ENCODE measurements at places on chromosomes 12 and 14.

- no peak for DNase-seq
These were observed 2.0 kb upstream of the KRT4 start for GRCh38 chr12:52815676-52816588.

DNA sequence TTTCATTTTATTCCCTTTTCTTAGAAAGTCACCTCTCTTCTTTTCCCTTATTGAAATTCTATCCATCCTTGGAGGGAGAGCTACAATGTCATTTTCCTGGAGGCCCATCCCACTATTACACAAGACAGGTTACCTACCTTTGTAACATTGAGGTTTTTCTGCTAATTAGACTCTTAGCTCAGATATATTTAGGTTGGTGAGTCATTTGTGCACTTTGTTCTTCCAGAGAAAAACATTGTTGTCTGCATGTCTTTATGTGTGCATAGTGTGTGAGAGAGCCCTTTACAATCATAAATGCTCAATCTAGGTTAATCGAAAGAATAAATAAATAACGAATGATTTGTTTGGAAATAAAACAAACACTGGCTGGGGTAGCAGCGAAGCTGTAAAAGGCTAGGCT is 191.8 kb downstream of the DACT1 start:
- no peak for DNase-seq

- no peak for DNase-seq
These were observed 936.5 kb downstream of the DIO2 start for GRCh38 chr14:79274641-79275291.

GRCh38 chr12:92070864-92071445 is 74.7 kb downstream of the BTG1 start:
- DNase-seq: no peak

DNA sequence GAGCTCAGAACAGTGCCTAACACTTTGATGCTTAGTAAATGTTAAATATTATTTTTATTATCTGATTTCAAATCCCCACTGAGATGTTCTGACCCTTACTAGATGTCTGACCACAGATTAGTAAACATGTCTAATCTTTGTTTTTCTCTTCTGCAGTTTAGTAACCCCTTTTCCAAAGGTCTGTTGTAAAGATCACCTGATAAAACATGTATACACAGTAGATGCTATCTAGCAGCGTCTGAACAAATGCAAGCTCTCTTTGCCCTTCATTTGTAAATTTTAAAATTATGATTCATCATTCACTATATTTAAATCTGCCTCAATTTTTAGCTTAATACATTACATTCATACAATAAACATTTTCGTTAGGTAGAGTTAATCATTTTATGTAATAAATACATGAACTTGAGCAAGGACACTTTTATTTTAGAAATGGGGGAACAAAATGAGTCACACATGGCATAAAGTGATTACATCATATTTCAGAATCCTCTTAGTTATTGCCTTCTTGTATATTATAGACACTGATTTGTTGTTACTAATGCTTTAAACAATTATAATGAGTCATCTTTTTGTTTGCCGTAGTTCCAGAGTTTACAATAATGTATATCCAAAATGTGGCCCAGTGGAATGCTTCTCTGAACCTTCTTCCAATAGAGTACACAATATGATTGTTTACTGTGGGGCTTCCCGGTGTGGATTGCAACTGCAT is 1.7 kb upstream of the OR4K5 start:
- no peak for DNase-seq

DNA sequence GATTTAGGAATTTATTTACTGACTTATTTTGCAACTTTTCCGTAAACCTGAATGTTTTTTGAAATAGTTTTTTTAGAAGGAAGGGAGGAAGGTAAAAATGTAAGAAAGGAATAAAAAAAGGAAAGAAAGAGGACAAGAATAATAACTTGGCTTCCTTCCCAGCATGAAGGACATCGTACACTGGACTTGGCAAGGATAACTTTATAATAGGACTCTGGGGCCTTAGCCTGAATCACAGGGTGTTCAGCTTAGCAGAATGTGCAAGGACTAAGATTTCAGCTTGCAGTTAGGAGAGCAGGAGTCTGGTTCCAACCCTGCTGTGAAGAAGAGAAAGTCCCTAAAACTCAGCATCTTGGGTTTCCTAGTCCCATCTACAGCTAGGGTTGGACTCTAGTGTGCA is 1053.3 kb downstream of the VRK1 start:
- no peak for DNase-seq

DNA sequence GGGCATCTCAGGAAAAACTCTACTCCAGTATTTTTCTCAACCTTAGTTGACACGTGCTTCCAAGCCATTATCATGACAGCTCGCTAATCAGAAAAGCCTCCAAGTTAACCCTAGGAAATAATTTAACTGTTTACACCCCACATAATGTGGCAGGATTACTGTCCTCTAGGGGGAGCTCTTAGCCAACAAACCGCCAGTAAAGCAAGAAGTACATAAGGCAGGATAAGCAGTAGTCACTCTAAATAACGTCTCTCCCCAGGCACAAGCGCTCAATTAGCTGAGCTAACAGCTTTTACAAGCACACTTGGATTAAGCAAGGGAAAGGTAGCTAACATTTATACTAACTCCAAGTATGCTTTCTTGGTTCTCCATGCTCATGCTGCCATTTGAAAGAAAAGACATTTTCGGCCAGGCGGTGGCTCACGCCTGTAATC is 22.8 kb downstream of the APOBEC1 start:
- DNase-seq: peak; percentile 44

DNA sequence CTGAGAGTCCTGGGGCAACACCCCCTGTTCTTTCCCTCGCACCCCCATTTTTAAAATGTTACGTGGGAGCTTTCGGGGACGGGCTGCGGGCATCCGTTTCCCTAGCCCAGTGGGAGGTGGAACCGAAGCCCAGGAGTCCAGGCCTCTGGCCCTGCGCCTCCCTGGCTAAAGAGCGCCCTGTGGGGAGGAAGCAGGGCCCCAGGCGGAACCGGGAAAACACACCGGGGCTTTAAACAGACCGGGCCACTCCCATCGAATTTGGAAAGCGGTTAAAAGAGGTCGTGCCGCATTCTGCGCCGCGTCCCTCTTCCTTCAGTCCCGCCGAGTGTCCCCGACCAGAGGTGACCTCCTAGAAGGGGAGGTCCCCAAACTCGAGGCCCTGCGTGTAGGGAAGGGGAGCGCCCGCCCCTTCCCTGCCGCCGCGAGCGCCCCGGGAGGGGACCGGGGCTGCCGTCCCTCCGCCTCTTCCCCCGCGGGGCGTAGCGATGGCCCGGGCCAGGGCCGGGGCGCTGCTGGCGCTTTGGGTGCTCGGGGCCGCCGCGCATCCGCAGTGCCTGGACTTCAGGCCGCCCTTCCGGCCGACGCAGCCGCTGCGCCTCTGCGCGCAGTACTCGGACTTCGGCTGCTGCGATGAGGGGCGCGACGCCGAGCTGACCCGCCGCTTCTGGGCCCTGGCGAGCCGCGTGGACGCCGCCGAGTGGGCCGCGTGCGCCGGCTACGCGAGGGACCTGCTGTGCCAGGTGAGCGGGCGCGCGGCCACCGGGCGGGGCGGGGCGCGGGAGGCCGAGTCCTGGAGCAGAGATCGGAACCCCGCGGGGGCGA is at the start of gene HHIPL1:
Gene HHIPL1 (plus strand): TSS at position 407 of the 822 bp plus-strand sequence. CDS start 79 bp downstream, at position 486.
- no peak for DNase-seq
